ENCODE measurements at places on chromosomes 3 and 15.

DNA sequence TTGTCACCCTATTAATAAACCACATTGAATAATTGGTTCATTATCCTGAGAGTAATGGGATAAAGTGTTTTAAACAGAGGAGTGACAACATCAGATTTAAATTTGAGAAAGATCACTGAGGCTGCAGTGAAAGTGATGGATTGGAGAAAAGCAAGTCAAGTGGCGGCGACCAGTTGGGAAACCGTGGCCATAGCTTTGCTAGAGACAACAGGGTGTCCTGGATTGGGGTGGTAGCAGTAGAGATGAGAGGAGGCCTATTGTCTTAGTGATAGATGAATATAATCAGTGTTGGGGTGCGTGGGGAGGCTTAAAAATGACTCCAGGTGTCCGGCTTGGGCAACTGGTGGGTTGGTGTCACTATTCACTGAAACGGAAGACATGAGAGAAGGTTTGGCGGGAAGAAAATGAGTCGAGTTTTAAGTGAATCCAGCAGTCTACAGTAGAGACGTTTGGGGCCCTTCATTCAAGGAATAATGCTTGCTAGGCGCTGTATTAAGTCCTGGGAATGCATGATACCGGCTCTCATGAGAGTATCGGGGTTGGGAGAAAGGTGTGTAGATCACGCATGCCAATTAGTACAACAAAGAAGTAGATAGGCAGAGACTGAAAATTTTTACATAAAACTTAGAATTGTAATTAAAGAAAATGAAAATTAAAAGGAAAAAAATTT, 819 bp downstream of the NEK4 start:
- DNase-seq: no peak

DNA sequence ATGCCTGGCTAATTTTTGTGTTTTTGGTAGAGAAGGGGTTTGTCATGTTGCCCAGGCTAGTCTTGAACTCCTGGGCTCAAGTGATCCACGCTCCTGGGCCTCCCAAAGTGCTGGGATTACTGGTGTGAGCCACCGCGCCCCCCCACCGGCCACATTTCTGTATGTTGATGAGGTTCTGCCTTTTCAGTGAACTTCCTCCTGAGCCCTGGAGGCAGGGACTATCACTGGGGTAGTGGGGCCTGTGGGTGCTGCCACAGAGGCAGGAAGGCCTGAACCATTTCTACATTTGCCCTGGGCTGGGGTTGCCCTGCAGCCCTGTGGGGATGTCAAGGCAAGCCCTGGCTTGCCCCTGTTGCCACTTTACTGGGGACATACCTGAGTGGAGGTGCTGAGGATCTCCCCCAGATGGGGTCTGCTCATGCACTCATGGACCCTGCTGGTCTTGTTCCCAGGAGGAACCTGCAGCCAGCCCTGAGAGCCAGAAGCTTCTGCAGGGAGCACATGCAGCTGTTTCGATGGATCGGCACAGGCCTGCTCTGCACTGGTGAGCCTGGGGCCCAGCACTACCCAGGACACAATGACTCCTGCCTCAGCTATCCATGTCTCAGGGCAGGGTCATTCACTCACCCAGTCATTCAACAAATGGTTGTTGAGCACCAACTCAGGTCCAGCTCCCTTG, 5.7 kb downstream of the SLC28A1 start:
- DNase-seq: no peak

- no peak for DNase-seq
Observed at GRCh38 chr3:94115482-94115881, 52.6 kb downstream of the NSUN3 start.

DNA sequence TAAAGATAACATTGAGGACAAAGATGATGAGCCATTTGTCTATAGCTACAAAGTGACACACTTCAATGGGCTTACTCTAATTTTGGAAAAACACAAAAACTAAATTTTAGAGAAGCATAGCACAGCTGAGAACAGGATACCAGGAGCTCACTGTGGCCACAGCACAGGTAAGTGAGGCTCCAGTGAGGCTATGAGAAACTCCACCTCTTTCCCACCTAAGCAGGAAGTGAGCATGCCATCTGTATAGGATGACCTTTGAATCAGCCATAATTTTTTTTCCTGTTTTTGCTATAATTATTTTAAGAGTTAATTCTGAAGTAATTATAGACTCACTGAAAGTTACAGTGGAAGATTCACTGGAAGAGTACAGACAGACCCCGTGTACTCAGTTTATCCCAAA, 82.1 kb upstream of the DCLK3 start:
- no peak for DNase-seq

DNA sequence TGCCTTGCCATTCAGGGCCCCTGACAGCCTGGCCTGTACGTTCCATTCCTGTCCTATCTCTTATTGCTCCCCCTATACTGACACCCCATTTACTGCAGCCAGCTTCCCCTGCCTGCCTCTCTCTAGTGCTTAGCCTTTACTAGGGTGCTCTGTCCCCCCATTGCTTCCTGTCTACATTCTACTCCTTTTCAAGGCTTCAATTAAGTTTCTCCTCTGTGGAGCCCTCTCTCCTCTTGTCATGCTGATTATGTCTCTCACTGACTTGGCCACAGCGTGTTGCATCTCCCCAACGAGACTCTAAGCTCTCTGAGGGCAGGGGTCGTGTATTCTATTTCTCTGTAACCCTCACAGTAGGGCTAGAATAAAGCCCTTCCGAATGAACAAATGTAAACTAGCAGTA, 185.2 kb downstream of the RPLP1 start:
- no peak for DNase-seq

DNA sequence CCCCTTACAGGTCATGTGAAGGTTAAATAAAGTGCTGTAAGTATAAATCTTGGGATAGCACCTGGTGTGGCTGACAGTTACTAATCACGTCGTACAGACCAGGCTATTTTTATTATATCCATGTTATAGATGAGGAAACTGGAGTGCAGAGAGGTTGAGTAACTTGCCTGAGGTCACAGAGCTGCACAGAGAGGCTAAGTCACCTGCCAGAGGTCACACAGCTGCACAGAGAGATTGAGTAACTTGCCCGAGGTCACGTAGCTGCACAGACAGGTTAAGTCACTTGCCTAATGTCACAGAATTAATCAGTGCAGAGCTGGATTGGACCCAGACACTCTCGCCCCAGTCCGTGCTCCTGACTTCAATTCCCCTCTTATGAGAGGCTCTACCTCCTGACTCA, 171.5 kb downstream of the NUP210 start:
- DNase-seq: no peak

- no peak for DNase-seq
Observed at GRCh38 chr3:129908417-129908816, 14.9 kb upstream of the TMCC1 start.

DNA sequence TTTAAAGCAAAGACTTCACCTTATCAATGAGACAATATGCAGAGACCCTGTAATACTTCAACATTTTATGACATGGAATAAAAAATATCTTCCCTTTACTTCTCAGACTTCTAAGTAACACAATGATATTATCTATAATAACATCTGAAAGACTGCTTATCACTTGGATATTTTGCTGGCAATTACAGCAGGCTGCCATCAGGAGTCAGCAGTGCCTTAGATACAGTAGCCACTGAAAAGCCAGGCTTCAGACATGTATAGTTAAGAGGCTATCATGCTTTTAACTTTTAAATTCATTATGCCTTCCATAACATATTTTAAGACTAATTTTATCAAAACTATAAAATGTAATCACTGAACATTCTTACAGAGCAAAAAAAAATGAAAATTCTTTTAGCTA, 227.5 kb downstream of the NEK10 start:
- DNase-seq: no peak

DNA sequence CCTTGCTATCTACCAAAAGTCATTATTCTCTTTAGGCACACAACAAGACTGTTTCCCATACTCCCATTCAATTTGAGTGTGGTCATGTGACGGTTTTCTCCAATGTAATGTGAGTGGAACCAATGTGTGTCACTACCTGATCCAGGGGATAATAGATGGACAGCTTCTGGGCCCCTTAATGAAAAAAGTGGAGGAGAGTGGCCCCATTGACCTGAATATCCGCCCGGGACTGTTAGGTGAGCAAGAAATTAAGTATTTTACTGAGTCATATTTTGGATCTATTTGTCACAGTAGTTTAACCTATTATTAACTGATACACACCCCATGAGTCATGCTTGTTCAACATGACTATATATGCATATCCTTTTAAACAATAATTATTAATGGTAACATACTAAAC, 15.1 kb upstream of the ARID3B start:
- DNase-seq: no peak

GRCh38 chr15:52104532-52105004, 8.0 kb downstream of the BCL2L10 start:
- DNase-seq: no peak

DNA sequence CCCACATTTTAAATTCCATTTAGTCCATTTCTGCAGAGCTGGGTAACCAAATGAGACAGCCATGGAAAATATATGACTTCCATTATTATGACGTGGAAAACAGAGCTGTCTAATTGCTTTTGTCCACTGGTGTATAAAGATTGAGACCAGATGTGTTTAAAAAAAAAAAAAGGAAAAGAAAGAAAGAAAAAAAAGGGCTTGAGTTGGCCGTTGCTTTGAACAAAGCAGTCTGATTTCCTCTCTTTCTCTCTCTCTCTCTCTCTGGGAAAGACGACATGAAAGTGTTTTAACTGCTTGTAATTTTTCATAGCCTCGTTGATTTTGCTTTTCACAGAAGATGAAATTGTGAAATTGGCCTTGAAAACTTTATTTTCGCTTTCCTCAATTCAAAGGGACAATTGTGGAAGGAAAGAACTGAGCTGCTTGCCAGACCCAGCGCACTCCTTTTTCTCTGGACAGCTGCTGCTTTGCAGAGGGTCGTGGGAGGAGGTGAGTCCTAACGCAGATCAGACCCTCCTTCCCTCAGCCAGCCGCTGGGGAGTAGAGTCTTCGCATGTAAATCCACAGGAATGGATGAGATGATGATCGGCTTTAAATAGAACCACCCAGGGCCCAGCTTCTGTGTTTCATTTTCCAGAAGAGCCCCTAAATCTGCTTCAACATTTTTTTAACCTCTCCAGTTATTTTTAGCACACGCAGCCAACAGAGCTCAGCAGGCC, 42.8 kb upstream of the UBE2E1 start:
- no peak for DNase-seq

DNA sequence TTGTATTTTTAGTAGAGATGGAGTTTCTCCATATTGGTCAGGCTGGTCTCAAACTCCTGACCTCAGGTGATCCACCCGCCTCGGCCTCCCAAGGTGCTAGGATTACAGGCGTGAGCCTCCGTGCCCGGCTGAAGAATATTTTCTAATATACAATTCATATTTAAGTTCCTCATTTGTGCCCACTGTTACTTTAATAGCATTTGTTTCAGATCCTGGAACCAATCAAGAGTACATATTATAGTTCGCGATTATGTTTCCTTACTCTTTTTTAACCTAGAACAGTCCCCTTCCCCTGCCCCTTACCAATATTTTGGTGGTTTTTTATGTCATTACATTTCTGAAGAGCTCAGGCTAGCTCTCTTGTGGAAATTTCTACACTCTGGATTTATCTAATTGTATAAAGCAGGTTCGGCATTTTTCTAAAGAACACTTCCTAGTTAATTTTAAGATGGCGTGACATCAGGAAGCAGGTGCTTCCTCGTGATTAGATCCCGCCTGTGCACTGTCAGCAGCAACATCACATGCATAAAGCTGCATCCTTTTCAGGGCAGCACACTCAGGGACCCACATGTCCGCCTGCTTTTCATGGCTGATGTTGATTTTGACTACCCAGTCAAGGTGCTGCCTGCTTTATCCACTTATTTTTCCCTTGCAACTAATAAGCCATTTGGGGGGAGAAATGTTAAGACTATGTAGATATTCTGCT, 88.7 kb upstream of the EPHB3 start:
- peak; percentile 91 for DNase-seq

- DNase-seq: no peak
Observed at GRCh38 chr3:184229394-184230080, at the start of gene VWA5B2. Gene VWA5B2, plus strand, starts transcription at chr3:184229585. Its CDS starts 944 bp downstream, at chr3:184230529.

DNA sequence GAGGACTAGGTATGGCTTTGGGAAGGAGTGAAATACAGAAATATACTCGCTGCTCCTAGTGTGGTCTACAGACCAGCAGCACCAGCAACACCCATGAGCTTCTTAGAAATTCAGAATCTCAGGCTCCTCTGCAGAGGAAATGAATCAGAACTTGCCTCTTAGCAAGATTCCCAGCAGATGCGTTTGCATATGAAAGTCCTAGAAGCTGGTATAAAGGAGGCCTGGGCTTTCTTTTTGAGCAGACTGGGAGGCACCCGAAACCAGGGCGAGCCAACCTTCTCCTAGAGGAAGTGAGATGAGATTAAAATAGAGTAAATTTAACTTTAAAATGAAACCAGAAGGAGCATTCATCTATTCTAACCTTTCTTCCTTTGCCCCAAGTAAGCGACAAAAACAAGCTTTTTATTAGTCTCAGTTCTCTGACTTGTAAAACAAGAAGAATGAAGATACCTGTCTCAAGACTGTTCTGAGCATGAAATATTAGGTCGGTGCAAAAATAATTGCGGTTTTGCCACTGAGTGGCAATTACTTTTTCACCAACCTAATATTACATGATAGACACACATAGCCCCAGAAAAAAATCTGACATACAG, 140.0 kb downstream of the PDZRN3 start:
- DNase-seq: no peak

DNA sequence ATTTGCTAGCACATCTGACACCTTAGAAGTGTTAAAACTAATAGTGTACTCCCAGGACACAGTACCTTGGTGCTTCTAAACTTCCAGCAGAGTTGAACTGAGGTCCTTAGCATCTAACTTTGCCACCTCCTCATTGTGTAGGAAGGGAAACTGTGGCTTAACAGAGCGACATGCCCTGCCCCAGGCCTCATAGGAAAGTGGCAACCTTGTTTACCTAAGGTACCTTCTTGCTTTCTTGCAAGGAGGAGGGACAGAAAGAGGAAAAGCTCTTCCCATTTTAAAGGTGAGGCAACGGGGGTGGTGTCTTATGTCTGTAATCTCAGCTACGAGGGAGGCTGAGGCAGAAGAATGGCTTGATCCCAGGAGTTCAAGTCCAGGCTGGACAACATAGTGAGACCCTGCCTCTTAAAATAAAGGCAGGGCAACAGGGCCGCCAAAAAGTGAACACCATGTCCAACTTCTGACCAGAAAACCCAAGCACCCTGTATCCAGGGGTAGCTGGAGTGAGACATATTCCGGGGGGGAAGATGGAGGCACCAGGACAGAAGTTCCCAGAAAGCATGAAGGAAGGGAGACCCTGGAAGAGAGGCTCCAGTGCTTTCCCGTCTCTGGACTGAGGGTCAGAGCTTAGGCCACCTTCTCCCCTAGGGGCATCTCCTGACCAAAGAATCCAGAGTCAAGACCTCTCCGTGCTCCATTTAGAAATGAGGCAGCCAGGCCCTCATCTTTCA, 540 bp upstream of the KLHL40 start:
- no peak for DNase-seq

- DNase-seq: no peak
Observed at GRCh38 chr15:98268163-98268562, 307.7 kb downstream of the ARRDC4 start.

DNA sequence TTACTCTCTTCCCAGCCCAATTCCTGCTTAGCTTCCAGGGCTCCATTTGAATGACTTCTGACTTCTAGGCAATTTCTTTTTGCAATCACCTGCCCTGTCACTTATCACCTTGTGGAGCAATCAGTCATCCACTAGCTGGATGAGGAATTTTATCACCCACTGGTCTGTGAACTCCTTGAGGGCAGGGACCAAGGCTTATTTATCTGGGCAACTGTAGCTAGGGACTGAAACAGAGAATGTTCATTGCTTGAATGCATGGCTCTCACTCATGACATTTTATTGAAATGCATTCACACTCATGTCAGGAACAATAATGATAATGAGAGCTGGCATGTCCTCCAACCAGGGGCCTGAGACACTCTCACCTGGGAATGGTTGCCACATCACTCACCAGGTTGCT, 15.5 kb downstream of the TNFAIP8L3 start:
- no peak for DNase-seq
